ENCODE measurements at places on chromosomes 1 and 21.

- no peak for DNase-seq
These were observed 87.9 kb downstream of the ZZZ3 start for GRCh38 chr1:77594366-77595112.

DNA sequence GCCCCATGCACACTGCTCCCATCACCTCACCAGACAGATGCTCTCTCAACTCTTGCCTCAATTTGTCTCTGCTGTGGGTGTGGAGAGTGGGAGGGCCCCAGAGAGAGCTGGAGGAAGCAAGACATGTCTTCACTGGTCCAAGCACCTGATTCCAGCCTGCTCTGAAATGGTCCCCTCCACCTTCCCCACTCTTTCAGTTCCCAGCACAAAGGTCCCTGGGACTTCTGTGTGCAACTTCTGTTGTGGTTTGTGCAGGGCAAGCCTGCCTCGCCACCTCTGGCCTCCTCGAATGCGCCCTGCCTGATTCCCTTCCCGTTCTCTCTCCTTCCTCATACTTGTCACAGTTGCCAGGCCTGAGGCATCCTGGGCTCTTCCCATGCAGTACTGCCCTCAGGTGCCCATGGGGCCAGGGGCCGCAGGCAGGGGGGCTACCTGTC, 119.3 kb downstream of the SYT2 start:
- DNase-seq, result no peak

- no peak for DNase-seq
These were observed 63.5 kb upstream of the EDN2 start for GRCh38 chr1:41547781-41548560.

GRCh38 chr1:8410791-8411190, 92.9 kb downstream of the SLC45A1 start:
- DNase-seq, result no peak

DNA sequence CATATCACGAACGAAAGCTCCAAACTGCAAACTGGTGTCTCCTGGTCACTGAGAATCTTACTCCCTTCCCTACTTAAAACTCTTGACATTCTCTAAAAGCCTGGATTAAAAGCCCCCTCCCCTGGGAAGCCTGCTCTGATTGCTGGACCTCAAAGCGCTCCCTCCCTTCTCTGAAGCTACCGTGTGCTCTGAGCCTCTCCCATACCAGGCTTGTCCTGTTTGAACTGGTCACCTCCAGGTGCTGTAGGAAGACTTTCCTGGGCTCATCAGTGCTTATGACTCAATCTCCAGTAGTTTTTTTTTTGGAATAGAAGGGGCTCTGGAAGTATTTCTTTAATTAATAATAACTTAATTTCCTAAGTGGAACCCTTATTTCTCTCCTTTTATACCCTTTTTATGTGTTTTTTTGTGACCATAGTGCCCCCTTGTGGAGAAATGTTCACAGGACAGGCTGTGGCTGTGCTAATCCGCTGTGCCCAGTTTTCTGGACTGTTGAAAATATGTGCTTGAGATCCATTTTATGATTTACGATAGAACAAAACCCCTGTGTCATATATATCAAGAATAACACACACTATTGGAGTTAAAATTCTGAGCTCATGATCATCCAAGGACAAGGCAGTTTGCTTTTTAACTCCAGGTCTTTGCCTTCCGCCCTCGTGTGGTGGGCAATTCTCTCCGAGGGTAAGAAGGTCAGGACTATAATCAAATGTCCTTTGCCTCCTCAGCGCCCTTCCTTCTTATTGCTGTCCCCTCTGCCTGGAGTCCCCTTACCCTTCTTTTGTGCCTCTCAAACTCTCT, 16.9 kb downstream of the MTARC1 start:
- no peak for DNase-seq

GRCh38 chr1:87144316-87144895, 184.3 kb upstream of the LMO4 start:
- DNase-seq, result no peak

GRCh38 chr1:204259782-204260181, 46.0 kb upstream of the GOLT1A start:
- no peak for DNase-seq

- no peak for DNase-seq
These were observed 153.8 kb downstream of the ADGRL2 start for GRCh38 chr1:81954534-81955020.

GRCh38 chr1:938088-938683, 14.5 kb downstream of the SAMD11 start:
- DNase-seq, result no peak

DNA sequence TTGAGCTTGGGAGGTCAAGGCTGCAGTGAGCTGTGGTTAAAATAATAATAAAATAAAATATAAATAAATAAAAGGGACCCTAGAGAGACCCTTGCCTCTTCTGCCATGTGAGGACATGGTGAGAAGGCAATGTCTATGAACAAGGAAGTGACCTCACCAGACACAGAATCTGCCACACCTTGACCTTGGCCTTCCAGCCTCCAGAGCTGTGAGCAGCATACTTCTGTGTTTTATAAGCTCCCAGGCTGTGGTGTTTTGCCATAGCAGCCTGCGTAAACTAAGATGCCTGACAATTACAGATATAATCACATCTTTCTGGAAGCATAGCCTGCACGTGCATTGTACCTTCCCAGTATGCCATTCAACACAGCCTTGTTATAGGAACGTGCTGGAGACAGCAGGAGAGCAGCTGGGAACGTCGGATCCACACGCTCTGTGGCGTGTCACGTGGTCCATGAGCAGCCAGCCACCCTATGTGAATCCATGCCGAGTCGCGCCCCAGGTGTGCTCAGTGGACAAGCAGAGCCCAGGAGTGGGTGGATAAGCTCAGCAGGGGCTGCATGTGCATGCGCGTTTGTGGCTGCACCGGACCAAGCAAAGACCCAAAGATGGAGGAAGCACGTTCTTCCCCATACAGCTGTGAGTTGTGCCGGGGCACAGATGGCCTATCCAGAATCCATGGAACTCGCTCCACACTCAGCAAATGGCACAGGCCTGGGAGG, 17.8 kb downstream of the WNT9A start:
- no peak for DNase-seq

- DNase-seq, result no peak
These were observed 82.6 kb downstream of the EVA1C start for GRCh38 chr21:32494934-32495709.

- no peak for DNase-seq
These were observed 225.5 kb downstream of the PATJ start for GRCh38 chr1:61967750-61968149.

DNA sequence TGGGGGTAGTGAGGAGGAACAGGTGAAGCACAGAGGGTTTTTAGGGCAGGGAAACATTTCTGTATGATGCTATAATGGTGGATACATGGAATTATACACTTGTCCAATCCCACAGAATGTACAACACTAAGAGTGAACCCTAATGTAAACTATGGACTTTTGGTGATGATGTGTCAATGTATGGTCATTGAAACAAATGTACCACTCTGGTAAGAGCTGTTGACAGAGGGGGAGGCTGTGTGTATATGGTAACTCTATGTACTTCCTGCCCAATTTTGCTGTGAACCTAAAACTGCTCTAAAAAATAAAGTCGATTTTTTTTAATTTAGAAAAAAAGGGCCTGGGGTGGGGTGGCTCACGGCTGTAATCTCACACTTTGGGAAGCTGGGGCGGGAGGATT, 22.9 kb downstream of the ASAP3 start:
- DNase-seq, result no peak

DNA sequence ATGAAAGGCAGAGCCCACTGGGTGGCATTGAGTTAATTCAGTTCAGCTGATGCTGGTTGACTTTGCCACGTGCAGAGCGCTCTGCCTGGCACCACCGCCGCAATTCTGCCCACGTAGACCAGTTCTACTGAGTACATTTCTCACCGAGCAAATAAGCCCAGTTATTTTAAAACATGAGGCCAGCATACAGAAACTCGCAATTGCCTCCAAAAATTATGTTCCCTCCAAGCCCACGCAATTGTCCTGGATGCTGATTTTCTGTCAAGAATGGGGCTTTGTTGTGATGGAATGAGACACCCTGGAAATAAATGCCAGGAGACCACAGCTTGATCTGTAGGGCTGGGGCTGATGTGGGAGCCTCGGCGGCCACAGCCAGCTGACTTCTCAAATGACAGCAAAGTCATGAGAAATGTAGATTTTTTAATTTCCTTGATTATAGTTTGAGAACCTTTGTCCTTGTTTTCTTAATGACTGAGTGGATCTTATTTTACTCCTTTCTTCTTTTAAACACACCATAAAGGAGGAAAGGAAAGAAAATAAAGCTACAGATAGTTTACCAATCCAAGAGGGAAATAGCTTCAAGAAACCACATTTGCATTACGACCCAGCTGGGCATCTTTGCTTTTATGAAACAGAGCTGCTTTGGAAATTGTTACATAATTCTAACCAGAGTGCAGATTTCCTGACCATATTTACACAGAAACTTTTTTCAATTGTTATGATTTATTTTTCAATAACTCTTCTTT, 11.6 kb upstream of the PARP1 start:
- DNase-seq, result no peak

DNA sequence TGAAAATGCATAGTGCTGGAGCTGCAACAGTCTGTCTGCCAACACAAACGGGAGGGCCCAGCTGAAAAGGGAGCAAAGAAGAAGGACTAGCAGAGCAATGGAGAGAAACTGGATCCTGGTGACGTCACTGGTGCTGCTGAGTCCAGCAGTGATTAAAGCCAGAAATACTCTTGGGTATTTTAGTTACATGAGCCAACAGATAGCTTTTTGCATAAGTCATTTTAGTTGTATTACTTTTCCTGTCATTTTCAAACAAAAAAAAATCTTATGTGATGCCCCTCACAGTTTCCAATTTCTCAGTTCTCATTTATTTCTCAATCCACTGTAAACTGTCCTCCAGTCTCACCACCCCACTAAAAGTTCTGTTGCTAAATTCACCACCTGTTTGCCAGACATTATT, 38.7 kb upstream of the NEK7 start:
- no peak for DNase-seq

GRCh38 chr1:25729045-25729444, 70.9 kb upstream of the SELENON start:
- no peak for DNase-seq

- no peak for DNase-seq
These were observed 101.8 kb downstream of the NFIA start for GRCh38 chr1:61184040-61184713.

GRCh38 chr21:37753122-37753599, 163.1 kb downstream of the KCNJ6 start:
- no peak for DNase-seq

DNA sequence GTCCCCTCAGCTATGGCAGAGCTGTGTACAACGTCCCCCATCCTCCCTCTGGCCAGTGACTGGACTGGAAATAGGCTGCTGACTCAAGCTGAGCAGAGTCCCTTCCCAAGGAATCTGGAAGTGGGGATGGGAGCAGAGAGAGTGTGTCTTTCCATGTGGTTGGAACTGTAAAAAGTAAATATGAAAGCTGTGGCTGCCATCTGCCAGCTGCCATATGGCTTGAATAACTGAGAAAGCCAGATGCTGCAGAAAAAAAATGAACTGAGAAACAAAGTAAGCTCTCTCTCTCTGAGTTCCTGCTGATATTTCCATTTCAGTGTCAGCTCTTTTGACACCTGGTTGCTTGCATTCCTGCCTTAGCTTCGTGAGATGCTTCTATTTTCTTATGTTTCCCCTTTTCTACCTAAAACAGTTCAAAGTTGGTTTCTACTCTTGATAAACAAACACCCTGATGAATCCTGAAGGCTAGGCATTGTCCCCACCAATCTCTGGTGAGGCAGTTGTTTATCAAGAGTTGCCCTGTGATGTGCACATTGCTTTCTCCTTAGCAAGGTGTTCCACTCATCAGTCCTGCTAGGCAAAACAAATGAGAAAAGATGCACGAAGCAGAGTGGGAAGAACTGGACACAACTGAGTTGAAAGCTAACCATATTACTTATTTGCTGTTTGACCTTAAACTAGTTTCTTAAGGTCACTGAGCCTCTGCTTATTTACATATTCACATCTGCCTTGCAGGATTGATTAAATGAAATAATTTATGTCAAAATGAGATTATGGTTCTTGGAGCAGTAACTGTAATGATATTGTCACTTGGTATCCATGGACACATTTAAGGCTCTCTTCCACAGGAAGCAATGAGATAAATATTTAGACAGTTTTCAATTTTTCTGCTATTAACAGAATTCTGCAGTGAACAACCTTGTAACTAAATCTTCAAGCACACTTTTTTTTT, 16.6 kb upstream of the DR1 start:
- no peak for DNase-seq

GRCh38 chr1:100354971-100355394, 2.7 kb downstream of the CDC14A start:
- no peak for DNase-seq

- no peak for DNase-seq
These were observed 65.4 kb downstream of the AK4 start for GRCh38 chr1:65213271-65214023.

GRCh38 chr1:221961532-221962292, 219.8 kb upstream of the DUSP10 start:
- DNase-seq, result peak; percentile 23

- no peak for DNase-seq
These were observed 33.7 kb downstream of the PRDM15 start for GRCh38 chr21:41845310-41846032.

GRCh38 chr1:21225065-21225464, 48.4 kb upstream of the EIF4G3 start:
- no peak for DNase-seq

DNA sequence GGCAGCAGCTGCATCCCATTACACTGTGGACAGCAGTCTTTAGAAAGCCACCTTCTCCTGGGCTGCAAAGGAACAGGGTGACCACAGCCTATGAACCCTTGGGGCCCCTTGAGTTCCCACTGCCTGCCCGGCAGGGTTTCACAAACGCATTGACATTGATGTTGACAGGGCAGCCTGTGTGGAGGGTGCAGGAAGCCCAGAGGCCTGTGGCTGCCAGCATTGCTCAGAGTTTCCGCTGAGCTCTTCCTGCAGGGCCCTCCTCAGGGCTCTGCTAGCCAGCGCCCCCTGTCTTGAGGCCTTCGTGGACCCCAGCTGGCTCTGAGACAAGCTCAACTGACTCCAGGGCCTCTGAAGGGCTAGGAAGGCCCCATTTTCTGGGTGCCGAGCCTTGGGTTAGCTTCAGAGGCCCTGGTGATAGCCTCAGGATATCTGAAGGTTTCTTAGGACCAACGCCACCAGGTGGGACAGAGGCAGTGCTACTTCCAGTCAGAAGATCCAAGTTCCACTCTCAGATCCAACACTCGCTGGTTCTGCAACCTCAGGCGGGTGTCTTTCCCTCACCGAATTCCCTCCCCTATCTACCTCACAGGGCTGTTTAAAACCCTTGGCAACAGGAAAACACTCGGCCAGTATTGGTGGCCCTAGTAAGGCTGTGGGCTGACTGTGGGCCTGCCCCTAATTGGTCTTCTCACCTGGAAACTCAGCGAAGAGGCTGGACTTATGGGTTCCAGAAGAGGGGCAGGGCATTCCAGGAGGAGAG, 27.2 kb upstream of the EPS8L3 start:
- DNase-seq, result peak; percentile 79

- no peak for DNase-seq
These were observed 133.6 kb downstream of the TGFBR3 start for GRCh38 chr1:91752324-91752723.

- DNase-seq, result no peak
These were observed 9.6 kb upstream of the POFUT2 start for GRCh38 chr21:45297329-45297728.
